ENCODE measurements at places on chromosomes 5 and 9. TPM values are rescaled to one million over a fixed set of nuclear protein-coding genes. Genes with fewer than 3 reads are reported as not detected.
A peak's percentile ranks its signal among the peaks of the same experiment; 100 is the strongest.

- no peak overlapping the region for H3K4me3 ChIP-seq
- H3K36me3 ChIP-seq = no peaks in the 10 kb centered on the region
- no peaks in the 10 kb centered on the region for H3K27me3 ChIP-seq
- no peak overlapping the region for H3K27ac ChIP-seq
- DNase-seq = no peak
These were observed 265.4 kb downstream of the DTWD2 start for GRCh38 chr5:118723021-118723338.

GRCh38 chr9:92968081-92968480, 20.8 kb downstream of the FGD3 start:
- no peaks in the 10 kb centered on the region for H3K27me3 ChIP-seq
- H3K4me1 ChIP-seq = no peaks in the 10 kb centered on the region
- no peak overlapping the region for H3K4me3 ChIP-seq
- H3K27ac ChIP-seq = no peak overlapping the region

DNA sequence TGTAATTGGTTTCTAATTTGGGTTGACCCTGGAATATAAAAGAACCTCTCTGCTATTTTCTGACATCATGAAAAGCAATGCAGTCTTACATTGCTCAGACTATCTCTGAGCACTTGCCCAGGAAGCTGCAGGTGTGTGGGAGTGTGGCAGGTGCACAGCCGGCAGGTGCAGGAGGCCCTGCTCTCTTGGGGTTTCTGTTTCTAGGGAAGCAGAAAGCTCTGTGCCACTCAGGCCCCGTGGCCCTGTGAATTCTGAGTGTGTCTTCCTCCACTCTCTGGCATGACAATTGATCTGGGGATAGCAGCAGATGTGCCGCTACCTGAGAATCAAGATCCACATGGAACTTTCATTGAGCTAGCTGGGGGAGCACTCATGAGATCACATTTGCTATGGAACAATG, 45.7 kb upstream of the IRX2 start:
- no peaks in the 10 kb centered on the region for H3K4me1 ChIP-seq
- no peaks in the 10 kb centered on the region for H3K36me3 ChIP-seq
- no peaks in the 10 kb centered on the region for H3K27me3 ChIP-seq
- H3K4me3 ChIP-seq = no peak overlapping the region
- DNase-seq = no peak
- H3K27ac ChIP-seq = no peak overlapping the region

DNA sequence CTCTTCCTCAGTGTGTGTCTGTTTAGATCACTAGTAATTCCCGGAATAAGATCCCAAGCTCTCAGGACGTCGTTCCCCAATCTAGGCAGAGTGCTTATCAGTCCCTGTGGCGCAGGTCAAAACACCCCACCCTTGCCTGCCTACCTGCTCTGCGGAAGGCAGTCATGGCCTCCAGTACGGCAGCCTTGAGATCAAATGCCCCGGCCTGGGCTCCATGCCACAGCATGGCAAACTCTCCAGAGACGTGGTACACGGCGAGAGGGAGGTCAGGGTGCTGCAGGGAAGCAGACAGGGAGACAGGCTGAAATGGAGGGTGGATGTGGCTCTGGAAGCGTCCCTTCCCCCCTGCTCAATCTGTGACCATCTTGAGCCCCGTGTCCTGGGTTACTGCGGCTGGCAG, 12.0 kb upstream of the HDHD3 start:
- DNase-seq = no peak
- no peak overlapping the region for H3K27ac ChIP-seq
- H3K4me1 ChIP-seq = no peaks in the 10 kb centered on the region
- peaks cover 74% of the 10 kb centered on the region for H3K36me3 ChIP-seq
- no peaks in the 10 kb centered on the region for H3K27me3 ChIP-seq

Gene RNF180
- 7.3 TPM for total RNA-seq

- no peak overlapping the region for H3K27ac ChIP-seq
- H3K36me3 ChIP-seq = peaks cover 14% of the 10 kb centered on the region
- no peaks in the 10 kb centered on the region for H3K4me1 ChIP-seq
- no peak overlapping the region for H3K4me3 ChIP-seq
These were observed 96.8 kb downstream of the INIP start for GRCh38 chr9:112621018-112621655.

DNA sequence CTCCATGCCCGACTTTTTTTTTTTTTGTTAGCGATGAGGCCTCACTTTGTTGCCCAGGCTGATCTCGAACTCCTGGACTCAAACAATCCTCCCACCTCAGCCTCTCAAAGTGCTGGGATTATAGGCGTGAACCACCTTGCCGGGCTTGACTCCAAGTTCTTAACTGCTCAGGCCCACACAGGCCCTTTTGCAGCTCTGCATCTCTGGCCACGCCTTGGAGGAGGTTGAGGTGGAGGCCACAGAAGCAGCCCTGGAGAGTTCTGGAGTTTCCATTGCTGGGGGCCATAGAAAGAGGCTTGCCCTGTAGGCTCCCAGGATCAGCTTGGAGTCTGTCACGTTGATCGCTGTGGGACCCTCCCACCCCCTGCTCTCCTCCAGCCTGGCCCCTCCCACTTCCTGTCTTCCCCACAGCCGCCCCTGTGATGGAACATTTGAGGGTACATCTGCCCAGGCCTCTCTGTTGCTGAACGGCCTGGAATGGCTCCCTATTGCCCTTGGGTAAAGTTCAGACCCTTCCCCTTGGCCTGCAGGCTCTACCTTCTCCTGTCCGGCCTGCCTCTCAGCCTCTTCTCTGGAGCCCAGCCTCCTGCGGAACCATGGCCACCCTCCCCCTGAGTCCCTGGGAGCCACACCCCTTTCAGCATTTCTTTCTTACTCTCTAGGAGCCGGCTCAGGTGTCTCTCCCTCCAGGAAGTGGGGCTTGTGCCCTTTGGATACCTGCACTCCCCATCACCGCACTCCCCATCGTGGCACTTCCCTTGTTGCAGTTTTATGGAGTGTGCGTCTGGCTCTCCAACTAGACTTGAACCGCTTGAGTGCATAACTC, 30.4 kb upstream of the IER5L start:
- H3K4me3 ChIP-seq = peak overlapping the region; percentile 80
- peak; percentile 94 for DNase-seq
- H3K27me3 ChIP-seq = no peaks in the 10 kb centered on the region
- no peaks in the 10 kb centered on the region for H3K36me3 ChIP-seq
- H3K4me1 ChIP-seq = no peaks in the 10 kb centered on the region

Data from endodermal cell (in vitro differentiated cells).